ENCODE measurements at places on chromosomes 7 and 10.
A peak's percentile ranks its signal among the peaks of the same experiment; 100 is the strongest.

GRCh38 chr10:45495438-45496152 is 121.6 kb downstream of the ALOX5 start:
- DNase-seq, result peak; percentile 18

GRCh38 chr7:142077762-142078161 is 33.8 kb upstream of the MGAM2 start:
- DNase-seq, result no peak

DNA sequence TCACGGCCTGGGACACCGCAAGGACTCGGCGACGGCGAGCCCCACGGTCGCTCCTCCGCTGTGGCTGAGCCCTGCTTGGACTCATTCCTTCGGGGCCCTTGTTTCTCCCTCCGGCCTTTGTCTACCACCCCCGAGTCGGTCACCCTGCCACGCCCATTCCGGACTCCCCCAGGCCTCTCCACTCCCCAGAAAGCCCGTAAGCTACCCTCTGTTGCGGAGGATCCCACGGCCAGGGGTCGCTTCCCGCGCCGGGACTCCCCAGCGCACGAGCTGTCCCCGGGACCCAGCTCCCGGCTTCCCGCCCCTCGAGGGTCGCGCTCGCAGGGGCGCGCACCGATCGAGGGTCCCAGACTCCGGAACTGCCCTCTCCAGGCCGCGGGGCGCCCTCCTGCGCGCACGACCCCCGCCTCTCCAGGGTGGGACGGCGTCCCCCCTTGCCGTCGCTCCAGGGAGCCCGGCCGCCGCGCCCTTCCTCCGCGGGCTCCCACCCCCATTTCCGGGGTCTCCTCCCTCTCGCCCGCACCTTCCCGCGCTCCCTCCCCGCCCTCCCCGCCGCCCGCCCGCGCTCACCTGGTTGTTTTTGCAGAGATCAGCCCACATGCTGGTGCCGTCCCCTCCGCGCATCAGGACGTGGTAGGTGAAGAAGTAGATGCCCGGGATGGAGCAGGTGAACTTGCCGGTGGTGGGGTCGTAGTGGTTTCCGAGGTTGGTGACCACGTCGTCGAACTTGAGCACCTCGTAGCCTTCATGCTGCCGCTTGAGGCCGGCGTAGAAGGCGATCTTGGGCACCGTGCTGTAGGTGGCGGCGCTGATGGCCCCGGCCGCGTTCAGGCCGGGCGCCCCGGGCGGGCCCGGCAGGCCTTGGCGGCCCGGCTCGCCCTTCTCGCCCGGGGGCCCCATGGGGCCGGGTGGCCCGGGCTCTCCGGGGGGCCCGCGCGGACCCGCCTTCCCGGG is 1.5 kb downstream of the C1QL3 start:
- no peak for DNase-seq

DNA sequence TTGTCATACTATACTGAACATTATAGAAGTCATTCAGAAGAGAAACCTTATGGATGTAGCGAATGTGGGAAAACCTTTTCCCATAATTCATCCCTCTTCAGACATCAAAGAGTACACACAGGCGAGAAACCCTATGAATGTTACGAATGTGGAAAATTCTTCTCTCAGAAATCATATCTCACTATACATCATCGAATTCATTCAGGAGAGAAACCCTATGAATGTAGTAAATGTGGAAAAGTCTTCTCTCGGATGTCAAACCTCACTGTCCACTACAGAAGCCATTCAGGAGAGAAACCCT is 19.4 kb downstream of the RBAK start:
- no peak for DNase-seq

DNA sequence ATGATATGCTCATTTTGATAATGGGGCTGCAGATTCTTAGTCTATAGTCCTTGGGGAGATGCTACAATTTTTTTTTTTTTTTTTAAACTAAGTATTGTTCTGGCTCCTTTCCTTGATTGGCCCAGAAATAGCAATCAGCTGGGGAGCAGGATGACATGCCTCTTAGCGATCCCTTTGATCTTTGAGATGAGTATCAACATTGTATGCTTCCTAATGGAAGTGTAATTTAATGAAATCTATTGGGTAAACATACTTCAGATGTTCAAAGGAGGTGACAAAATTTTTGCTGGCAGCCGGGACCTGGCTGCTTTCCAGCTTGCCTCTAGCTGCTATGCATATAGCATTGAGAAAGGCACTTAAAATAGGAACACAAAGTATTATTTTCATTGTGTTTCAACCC is 43.5 kb downstream of the VTI1A start:
- peak; percentile 46 for DNase-seq

GRCh38 chr10:128915630-128916029 is 551.4 kb upstream of the MGMT start:
- DNase-seq, result no peak

DNA sequence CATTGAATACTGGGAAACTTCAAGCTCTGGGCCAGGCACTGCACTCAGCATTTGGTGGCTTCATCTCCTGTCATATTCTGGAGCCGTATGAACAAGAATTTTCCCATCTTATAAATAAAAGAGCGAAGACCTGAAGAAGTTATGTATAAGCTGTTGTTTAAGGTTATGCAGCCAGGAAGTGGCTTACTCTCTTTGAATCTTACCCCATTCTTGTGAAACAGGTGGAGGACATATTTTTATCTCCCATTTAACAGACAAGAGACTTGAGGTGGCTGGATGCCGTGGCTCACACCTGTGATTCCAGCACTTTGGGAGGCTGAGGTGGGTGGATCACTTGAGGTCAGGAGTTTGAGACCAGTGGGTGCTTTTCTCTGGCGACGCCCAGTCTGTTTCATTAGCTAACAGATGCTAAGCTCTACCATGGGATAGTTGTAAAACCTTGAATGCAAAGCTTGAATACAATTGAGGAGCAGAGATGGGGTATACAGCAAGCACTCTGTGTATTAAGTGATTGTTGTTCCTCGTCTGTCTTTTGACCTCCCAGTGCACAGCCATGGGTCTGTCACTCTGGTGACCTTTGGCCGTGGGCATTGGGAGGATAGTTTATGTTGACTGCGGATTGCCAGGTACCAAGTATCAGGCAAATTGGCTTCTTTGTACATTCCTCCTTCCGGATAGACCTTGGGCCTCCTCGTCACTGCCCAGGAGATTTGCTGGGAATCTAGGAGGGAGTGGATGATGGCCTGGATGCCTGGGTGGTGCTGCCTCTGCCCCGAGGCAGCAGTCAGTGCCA is 85.8 kb downstream of the GRK5 start:
- DNase-seq, result no peak

- peak; percentile 84 for DNase-seq
These were observed 52.4 kb upstream of the LRRC17 start for GRCh38 chr7:102860351-102860811.

- DNase-seq, result no peak
These were observed 714.4 kb downstream of the GATA3 start for GRCh38 chr10:8768852-8769251.
